ENCODE measurements at places on chromosomes 11 and 22. TPM values are rescaled to one million over a fixed set of nuclear protein-coding genes. Genes with fewer than 3 reads are reported as not detected.

The FIBP gene
- 144 TPM for polyA plus RNA-seq

The C11orf52 gene
- polyA plus RNA-seq: 0.81 TPM

The OR8K1 gene
- polyA plus RNA-seq: not detected

The RAG2 gene
- polyA plus RNA-seq: 0.35 TPM

The DNAJB7 gene
- 1.2 TPM for polyA plus RNA-seq

The RIMBP3B gene
- not detected for polyA plus RNA-seq

The MRPL40 gene
- polyA plus RNA-seq: 40.5 TPM

- DNase-seq: no peak
Measured at GRCh38 chr11:41328324-41328723, 131.1 kb downstream of the LRRC4C start.

GRCh38 chr11:113876798-113877669 is 1.7 kb upstream of the USP28 start:
- DNase-seq: no peak

DNA sequence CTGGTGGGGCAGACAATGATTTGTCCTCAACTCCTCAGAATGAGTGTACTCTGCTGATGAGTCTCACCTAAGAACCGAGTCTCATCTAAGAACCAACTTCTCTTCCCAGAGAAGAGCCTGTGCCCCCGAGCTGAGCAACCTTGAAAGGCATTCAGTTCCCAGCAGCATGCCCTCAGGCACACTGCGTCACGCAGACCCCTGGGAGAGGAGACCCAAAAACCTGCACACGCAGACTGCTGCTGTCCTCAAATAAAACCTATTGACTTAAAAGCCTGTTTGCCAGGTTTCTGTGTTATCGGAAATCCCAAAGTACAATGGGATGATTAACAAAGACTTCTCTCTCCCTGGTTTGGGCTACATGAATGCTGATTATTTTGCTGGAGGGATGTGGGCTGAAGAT is 121.2 kb downstream of the C11orf58 start:
- no peak for DNase-seq

DNA sequence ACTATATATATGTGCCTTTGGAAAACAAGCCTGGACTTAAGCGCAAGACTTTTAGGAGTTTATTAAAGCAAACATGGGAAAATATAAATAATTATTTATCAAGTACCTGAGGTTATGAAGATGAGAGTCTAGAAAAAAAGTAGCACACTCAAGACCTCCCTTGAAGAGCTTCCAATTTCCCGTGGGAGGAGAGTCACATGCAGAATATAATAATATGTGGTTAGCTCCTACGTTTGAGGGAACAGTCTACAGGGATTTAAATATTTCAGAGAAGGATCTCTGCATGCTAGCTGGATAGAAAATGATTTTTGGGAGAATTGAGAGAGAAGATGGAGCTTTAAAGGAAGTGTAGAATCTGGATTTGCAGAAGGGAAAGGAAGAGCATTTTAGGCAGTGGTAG is 183.8 kb downstream of the SWAP70 start:
- no peak for DNase-seq

DNA sequence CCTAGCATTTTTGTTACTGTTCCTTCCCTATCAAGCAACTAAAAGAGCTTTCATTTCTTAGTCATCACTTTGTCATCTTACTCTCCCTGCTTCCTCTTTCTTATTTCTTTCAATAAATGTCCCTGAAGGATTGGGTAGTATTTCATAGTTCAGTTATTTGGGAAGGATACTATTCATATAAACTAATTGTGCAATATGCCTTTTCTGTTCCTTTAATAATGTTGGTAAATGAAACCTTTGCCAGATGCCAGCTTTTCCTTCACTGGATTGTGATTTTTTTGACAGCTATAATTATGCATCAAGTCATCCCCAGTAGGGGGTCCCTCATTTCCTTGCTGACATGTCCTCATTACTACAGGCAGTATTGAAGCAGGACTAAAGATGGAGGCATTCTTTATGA is 101.7 kb downstream of the ATM start:
- DNase-seq: no peak

GRCh38 chr11:11081776-11082175 is 223.9 kb upstream of the ZBED5 start:
- no peak for DNase-seq

DNA sequence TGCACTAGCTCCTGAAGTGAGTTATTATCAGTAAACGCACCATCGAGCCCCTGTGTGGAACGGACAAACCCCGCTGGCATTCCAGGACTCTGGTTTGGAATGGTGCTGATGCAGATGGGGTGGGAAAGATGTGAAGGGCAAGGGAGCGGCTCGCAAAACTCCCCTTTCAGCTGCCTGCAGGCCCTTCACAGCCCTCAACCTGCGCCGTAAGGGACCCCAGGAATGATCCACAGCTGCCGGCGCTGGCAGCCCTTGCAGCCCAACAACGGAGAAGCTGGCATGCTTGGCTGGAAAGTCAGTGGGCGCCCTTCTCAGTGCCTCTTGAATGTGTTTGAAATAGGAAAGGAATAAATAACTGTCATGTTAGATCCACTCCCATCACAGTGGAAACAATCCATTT is 1445.5 kb downstream of the BRD1 start:
- DNase-seq: no peak

- no peak for DNase-seq
Measured at GRCh38 chr22:36546932-36547331, 18.0 kb upstream of the EIF3D start.

DNA sequence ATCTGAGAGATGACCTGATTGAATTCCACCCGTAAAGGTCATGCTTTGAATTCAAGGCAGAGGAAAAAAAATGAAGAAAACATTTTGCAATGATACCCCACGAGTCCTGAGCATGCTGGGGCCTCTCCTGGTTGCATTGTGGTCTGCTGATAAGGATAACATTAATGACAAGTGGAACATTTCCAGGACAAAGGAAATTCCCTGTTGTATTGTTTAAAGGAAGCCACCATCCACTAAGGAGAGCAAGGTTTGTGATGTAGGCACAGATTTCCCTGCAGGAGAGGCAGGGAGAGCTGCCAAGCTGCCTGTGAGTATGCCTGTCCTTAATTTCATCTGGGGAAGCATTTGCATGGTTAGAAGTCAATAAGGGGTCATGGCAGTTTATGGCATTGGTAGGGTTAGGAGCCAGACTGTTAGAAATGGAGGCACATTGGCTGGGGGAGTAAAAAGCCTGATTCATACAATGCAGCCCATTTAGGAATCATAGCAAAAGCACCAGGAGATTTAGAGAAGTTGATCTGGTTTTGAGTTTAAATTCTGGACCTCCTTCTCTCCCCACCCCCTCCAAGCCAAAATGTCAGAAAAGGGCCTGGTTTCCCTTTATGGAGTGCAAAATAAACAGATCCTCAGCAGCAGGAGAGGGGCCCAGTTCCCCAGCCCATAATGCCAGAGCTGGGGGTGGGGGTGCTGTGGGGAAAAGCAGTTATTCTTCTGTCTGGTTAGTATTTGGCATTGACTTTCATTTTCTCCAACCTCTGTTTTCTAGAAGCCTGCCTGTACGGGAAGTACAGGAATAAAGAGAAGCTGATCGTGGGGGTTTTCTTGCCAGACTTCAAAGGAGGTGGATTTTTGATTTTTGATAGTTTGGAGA is 22.1 kb downstream of the FLI1 start:
- DNase-seq: no peak

DNA sequence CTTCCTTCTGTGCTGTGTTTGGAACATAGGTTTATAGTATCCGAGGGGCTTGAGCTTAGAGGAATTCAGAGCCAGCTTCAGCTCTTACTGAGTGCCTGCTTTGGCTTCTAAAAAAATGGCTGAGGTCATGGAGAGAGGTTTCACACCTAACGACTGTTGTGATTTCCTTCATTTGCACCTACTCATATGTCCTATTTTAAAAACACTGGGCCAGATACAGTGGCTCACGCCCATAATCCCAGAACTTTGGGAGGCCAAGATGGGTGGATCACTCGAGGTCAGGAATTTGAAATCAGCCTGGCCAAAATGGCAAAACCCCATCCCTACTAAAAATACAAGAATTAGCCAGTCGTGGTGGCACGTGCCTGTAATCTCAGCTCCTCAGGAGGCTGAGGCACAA is 38.3 kb upstream of the SYT13 start:
- DNase-seq: no peak

DNA sequence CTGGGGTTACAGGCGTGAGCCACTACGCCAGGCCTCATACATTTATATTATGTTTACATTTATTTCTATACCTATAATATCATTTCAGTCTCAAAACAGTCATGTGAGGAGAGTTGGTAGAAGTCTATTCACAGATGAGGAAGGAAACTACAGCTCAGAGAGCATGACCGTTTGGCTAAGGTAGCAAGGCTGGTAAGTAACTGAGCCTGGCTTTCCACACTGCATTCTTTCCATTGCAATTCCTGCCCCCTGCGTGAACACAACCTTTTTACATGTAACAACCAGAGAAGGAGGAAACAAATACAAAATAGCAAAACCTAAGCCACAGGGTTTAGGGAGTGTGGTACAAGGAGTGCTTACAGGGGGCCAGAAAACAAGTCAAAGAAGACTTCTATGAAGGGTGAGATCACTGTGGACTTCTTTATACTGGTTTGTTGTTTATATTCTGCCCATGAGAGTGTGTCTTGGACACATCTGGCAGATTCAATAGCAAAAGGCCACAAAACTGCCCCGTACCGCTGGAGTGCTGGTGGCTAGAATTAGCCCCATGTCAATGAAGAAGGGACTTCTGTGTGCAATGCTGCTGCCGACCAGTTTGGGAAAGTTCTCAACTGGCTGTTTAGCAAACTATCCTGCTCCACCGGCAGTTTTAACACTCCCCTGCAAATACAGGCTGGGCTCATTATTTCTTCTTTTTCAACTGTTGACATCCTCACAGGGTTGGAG is 19.0 kb downstream of the MICAL3 start:
- DNase-seq: no peak

- no peak for DNase-seq
Measured at GRCh38 chr11:72441752-72442207, 7.4 kb upstream of the CLPB start.

DNA sequence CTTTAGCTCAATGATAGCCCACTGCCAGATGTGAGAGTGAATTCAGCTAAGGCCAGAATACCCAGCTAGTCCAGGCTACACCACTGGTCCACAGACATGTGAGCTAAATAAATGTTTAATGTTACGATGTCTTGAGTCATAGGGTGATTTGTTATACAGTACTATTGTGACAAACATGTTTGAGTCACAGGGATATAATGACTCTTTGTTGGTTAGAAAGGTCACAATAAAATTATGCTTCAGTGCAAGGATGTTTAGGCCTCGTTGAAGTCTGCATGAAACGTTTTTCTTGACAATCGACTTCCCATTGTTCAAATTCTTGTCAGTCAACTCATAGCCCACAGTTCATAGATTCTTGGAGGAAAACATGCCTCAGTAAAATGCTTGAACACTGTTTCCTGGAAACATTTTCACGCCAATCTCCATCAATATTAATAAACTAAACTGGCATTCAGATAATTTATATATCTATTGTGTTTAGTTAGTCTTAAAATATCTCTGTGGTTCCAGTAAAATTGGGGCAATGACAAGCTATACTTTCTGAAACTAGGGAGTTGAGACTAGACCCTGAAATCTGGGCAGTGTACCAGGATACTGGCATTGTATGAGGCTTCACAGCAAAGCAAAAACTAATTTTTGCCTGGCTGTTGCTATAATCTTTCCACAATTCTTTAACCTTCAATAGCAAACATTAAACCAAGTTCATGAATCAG is 650.8 kb upstream of the KIRREL3 start:
- DNase-seq: no peak

GRCh38 chr11:10051868-10052586 is 242.0 kb downstream of the SBF2 start:
- DNase-seq: no peak

DNA sequence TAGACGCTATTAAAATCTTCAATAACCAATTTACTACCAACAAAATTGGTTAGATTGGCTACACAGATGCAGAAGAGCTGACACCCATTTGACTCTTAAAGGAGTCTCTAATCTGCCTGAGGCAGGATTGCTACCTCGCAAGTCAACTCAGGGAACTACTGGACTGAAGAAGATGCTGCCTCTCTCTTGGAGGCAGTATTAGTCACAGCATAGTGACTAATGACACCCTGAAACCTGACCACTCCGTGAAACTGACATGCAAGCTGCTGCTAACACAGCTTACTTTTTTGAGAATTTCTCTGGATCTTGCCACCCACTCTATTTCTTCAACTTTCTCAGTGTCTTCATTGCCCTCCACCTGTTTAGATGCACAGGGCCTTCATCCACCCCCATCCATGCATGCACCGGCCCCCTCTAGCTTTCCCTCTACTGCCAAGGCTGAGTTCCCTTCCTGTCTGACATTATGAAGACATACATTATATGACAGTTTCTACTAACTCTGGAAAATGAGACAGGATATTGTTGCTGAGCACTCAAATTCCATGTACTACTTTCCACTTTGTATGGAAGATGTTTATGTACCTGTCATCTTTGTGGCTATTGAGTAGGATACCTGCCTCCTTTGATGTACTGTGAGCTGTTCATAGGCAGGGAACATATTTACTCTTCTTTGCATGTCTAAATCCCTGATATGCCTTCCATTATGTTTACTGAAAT is 183.2 kb downstream of the MSANTD4 start:
- no peak for DNase-seq
